ENCODE measurements at places on chromosomes 6 and 20. TPM values are rescaled to one million over a fixed set of nuclear protein-coding genes. Genes with fewer than 3 reads are reported as not detected.
A peak's percentile ranks its signal among the peaks of the same experiment; 100 is the strongest.

- DNase-seq, result no peak
Measured at GRCh38 chr20:39825950-39826349, 863.1 kb downstream of the MAFB start.

GRCh38 chr6:26232940-26233648, 131.9 kb upstream of the BTN3A2 start:
- peak; percentile 79 for DNase-seq

The ZNF334 gene
- 11.2 TPM for total RNA-seq

DNA sequence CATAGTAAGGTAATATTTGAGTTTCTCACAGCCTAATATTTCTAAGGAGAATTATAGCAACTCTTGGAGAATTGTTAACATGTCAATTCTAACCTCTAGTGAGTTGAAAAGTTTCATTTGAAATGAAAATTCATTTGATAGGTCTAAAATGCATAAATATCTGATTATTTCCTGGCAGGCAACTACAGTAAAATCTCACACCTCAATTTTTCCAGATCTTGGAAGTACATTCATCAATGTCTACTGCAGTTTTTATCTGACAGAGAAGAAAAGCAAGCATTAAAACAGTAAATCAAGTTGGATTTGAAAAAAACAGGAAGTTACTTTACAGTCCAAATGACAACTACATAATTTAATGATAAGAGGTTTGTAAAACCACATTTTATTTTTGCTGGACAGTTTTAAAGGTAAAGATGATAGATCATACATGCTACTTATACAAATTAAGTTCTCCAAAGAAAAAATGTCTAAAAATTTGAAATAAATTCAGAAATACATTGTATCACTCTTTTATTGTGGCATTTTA, 631.3 kb downstream of the EYS start:
- no peak for DNase-seq

DNA sequence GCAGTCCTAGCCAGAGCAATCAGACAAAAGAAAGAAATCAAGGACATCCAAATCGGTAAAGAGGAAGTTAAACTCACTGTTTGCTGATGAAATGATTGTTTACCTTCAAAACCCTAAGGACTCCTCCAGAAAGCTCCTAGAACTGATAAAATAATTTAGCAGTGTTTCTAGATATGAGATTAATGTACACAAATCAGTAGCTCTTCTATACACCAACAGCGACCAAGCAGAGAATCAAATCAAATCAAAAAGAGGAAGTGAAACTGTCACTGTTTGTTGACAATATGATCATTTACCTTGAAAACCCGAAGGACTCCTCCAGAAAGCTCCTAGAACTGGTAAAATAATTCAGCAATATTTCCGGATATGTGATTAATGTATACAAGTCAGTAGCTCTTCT, 21.7 kb downstream of the SERPINB9 start:
- no peak for DNase-seq
